ENCODE measurements at places on chromosomes 3 and 15.

- H3K27me3 ChIP-seq = no peaks in the 10 kb centered on the region
- H3K4me3 ChIP-seq = no peak overlapping the region
- no peaks in the 10 kb centered on the region for H3K36me3 ChIP-seq
- no peak for DNase-seq
Observed at GRCh38 chr3:146650691-146651442, 45.7 kb upstream of the PLSCR5 start.

GRCh38 chr3:131047582-131047981 is 20.9 kb downstream of the NEK11 start:
- no peak for DNase-seq
- no peak overlapping the region for H3K4me3 ChIP-seq
- no peaks in the 10 kb centered on the region for H3K27me3 ChIP-seq
- H3K27ac ChIP-seq = no peak overlapping the region
- H3K36me3 ChIP-seq = no peaks in the 10 kb centered on the region

DNA sequence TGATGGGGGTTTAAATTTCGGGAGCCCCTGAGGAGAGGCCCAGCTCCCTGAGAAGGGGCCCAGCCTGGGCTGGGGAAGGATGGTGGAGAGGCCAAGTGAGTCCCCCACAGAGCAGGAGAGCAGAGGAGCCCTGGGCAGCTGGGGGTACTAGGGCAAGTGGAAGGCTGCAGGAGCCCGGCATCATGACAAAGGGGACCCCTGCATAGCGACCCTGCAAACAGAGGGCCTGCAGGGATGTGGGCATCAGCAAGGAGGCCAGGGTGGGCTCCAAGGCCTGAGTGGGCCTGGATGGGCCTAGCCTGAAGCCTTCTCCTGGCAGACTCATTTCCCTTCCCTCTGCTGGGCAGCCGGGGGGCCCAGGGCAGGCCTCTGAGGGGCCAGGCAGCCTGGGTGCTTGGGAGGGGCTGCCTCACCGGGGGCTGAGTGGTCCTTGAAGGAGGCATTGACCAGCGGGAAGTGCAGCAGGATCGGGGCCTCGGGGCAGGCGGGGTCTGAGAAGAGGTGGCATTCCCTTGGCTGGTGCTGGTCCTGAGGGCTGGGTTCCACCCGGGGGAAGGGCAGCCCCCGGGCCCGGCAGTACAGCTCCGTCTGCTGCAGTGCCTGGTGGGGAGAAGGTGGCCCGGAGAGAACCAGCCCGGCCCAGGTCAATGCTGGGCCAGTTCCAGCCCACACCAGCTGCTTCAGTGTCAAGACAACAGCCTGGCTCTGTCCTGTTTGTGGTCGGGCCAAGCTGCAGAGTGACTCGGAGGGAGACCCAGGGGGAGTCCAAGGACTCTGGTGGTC is 24.7 kb downstream of the PLA2G4D start:
- H3K27me3 ChIP-seq = no peaks in the 10 kb centered on the region
- no peak overlapping the region for H3K4me3 ChIP-seq
- H3K4me1 ChIP-seq = no peaks in the 10 kb centered on the region
- DNase-seq = no peak
- H3K27ac ChIP-seq = no peak overlapping the region

- H3K4me1 ChIP-seq = peaks cover 17% of the 10 kb centered on the region
- peak; percentile 14 for DNase-seq
- no peak overlapping the region for H3K27ac ChIP-seq
- H3K36me3 ChIP-seq = no peaks in the 10 kb centered on the region
- no peaks in the 10 kb centered on the region for H3K27me3 ChIP-seq
Observed at GRCh38 chr15:77493324-77493907, 72.7 kb downstream of the HMG20A start.

- H3K36me3 ChIP-seq = no peaks in the 10 kb centered on the region
- no peak overlapping the region for H3K4me3 ChIP-seq
- no peaks in the 10 kb centered on the region for H3K4me1 ChIP-seq
- no peak overlapping the region for H3K27ac ChIP-seq
- H3K27me3 ChIP-seq = no peaks in the 10 kb centered on the region
- DNase-seq = no peak
Observed at GRCh38 chr3:151035072-151035471, 50.4 kb upstream of the MED12L start.
